ENCODE measurements at places on chromosomes 1 and 21.

- no peak for DNase-seq
Observed at GRCh38 chr1:67843331-67843730, 10.1 kb upstream of the GNG12 start.

- DNase-seq: no peak
Observed at GRCh38 chr1:29505532-29506220, 269.4 kb downstream of the PTPRU start.

- DNase-seq: no peak
Observed at GRCh38 chr1:171744986-171745385, 3.1 kb upstream of the VAMP4 start.

GRCh38 chr1:154943649-154944400, 7.3 kb upstream of the PMVK start:
- DNase-seq: no peak

- no peak for DNase-seq
Observed at GRCh38 chr21:46226920-46227599, 1.5 kb downstream of the LSS start.

DNA sequence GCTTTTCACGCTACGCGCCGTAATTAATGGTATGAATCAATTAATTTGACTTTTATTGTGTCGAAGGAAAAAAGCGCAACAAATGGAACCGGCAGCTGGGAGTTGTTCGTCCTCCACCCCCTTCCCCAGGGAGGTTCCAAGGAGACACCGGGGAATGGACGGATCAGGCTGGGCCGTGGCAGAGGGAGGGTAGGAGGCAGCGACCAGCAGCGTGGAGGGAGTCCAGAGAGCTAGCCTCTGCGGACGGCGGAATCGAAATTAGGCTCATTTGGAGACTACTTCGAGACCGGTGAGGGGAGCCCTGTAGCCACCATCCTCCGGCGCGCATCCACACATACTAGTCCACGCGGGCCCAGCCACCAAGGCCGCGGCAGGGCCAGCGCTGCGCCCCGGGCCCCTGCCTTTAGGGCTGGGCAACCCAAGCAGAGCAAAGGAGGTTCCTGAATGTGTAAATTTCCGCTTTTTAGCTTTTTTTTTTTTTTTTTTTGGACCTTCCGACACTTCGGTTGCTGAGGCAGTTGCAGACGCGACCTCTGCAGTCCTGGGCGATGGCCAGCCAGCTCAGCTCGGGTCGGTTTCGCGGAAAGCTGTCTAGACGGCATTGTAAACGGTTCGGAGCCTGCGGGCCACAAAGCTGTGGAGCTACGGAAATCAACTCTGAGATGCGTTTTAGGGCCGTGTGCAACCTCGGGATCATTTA, 2.2 kb upstream of the FOXD3 start:
- no peak for DNase-seq

DNA sequence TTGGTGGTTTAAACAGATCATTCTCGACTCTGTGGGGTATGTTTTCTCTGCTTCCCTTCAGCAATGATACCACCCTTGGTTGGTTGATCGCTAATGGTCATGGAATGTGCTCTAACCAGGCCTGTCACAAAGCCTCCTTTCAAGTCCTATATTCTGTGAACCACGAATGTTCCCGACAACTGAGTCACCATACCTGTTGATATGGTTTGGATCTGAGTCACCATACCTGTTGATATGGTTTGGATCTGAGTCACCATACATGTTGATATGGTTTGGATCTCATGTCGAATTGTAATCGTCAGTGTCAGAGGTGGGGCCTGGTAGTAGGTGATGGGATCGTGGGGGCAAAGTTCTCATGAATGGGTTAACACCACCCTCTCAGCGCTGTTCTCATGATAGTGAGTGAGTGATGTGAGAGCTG, 10.2 kb upstream of the CAMK2N1 start:
- peak; percentile 26 for DNase-seq

DNA sequence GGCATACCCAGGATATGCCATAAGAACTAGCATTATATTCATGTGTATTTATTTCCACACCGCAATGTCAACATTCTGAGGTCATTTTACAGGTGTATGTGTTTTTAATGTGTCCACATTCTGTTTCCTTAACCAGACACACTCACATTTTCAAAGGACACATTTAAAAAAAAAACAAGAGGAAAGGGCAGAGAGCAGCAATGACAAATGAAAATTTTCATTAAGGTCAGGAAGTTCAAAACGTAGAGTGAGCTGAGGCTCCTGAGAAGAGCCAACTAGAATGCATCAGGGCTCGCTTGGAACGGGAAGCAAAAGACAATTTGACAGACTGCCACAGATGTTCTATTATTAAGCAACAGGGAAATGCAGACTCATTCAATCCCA, 4.8 kb upstream of the GNPAT start:
- DNase-seq: no peak

DNA sequence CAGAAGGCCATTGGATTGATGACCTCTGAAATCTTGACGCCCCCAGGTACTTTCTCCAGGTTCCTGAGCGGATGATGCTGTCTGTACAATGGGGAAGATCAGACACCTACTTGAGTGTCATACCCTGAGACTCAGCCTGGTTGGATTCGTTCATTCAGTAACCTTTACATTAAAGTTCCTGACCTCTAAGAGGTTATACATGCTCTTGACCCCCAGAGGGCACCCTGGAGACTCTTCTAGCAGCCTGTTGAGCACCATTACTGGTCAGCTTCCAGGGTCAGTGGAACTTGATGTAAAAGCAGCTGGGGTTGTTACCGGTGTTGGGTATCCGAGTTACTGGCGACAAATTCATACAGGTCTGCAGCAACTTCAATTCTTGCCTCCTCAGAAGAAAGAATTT, 114.3 kb upstream of the ZNF678 start:
- DNase-seq: no peak

- DNase-seq: no peak
Observed at GRCh38 chr1:15191770-15192169, 38.2 kb downstream of the TMEM51 start.

- no peak for DNase-seq
Observed at GRCh38 chr21:35779690-35780570, 280.4 kb downstream of the SETD4 start.

DNA sequence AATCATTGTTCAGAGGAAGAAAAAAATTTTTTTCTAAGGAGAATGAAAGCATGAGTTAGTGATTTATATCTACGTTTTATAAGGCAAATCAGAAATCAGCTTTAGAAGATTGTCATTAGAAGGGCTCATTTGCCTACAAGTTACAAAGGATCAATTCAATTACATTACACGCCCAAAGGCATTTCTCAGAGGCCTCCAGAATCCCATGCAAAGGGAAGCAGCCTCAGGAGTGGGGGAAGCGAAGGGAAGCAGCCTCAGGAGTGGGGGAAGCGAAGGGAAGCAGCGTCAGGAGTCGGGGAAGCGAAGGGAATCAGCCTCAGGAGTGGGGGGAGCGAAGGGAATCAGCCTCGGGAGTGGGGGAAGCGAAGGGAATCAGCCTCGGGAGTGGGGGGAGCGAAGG, 206.2 kb downstream of the GREM2 start:
- no peak for DNase-seq

DNA sequence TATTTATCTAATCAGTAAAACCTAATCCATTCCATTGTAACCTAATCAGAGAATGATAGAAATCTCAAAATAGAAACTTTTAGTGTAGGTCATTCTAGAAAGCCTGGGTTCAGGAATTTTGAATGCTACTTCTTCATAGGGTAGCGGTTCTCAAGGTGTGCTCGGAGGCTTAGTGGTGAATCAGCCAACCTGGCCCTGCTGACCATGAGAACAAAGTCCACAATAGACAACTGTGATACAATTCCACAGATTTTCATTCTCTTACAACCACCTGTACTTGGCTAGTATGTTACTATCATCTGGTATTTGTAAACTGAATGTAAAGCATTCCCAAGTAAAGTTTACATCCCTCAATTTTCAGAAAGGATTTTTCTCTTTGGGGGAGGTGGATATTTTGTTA, 7.5 kb upstream of the PUM1 start:
- DNase-seq: no peak

DNA sequence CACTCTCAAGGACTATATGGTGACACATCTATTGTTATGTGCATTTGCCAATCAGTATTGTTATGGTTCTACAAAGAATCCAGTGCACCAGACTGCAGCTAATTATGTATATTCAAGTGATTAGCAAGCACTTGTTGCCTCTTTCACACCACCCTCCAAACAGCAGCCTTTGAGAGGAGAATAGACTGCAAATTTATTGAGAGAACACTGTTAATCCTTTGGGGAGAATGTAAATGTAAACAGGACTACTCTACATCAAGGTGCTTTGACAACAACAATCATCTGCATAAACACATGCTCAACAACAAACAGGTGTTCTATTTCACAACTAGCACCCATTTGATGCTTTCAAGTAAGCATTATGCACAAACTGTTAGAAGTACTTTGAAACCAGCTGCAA, 117.4 kb downstream of the AKT3 start:
- no peak for DNase-seq

DNA sequence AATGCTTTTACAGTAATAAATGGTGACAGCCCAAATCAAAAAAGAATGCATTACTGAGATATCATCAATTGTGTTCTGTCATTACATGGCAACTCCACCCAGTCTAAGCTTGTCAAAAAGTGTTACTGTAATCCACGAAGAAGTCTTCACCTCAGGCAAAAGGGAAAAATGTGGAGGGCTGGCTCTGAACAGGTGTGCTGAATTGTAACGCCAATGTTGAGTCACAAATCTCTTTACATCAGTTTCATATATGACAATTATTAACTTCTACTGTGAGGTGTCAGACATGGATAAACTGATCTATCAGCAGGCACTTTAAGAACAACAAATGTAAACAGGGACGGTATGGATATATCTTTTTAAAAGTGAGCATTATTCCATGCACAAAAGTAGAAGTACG, 98.5 kb upstream of the DMRTA2 start:
- DNase-seq: no peak

GRCh38 chr1:226158983-226159382, 27.6 kb downstream of the ACBD3 start:
- no peak for DNase-seq

DNA sequence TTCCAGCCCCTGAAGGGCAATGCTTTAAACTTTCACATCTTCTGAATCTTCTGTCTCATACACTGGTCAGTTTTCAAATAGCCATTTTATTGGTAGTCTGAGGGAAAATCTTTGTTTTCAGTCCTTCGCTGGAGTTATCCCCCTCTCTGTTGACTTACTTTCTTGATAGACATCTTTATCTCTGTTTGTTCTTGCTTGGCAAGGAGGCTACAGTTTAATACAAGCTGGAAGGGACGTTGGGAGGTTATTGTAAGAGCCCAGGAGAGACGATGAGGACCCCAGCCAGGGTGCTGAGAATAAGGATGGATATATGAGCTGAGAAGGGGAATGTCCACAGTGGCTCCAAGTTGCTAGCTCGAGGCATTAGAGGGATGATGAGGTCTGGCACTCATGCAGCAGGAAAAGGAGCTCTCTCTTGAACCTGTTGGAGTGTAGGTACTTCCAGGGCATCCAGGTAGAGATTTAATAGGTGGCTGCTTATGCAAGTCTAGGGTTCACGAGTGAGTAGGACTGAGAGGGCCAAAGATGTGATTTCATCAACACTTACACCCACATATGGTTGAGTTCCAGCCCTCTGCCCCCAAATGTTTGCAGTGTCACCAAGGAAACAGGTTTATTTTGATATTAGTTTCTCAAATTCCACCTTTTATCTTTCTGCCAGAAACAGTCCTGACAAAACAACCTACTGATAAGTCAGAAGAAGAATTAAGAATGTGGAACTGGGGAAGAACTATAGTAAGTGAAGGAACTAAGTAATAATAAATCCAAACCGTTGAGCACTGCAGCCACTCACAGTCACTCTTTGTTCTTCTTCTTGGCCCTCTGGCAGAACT, 237.3 kb upstream of the PROX1 start:
- DNase-seq: no peak

DNA sequence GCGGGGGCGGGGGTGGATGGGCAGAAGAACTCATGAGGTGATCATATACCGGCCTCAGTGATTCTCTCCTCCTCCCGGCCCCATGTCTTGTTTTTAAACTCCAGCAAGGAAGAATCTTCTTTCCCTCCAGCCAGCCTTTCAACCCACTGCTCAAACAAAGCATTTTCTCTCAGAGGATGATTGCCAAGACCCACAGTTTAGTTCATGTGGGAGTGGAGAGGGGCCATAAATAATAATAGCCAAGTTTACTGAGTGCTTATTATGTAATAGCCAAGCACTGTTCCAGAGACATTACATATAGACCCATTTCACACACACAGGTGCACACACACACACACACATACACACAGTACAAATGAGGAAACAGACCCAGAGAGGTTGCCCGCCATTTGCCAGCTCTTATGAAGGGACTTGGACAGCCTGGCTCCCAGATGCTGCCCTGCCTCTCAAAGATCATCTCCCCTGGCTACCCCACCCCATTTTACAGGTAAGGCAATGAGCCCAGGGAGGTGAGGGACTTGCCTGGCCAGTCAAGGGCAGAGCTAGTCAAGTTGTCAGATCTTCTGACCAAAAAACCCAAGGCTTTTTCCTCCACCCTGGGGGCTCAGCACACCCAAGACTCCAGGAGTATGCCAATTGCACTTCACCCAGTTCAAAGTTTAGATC, 18.0 kb upstream of the BCAR3 start:
- DNase-seq: no peak

DNA sequence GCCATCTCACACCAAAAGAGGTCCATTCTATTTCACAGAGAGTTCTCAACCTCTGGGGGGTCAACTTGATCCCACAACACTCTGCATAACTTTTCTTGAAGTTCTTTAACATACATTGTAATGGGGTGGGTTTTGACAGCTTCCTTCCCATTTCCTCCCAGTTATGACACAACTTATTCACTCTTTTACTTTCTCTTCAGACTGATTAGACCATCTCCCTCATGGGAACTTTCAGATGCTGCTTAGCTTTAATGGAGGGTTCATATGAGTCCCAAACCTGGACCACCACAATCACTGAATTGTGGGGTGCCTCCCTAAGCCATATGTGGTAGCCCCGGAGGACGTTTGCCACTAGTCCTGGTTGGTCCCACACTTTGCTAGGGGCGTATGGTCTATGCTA, 28.3 kb upstream of the KCNJ15 start:
- no peak for DNase-seq

- no peak for DNase-seq
Observed at GRCh38 chr1:160354388-160354985, 11.3 kb downstream of the NCSTN start.

DNA sequence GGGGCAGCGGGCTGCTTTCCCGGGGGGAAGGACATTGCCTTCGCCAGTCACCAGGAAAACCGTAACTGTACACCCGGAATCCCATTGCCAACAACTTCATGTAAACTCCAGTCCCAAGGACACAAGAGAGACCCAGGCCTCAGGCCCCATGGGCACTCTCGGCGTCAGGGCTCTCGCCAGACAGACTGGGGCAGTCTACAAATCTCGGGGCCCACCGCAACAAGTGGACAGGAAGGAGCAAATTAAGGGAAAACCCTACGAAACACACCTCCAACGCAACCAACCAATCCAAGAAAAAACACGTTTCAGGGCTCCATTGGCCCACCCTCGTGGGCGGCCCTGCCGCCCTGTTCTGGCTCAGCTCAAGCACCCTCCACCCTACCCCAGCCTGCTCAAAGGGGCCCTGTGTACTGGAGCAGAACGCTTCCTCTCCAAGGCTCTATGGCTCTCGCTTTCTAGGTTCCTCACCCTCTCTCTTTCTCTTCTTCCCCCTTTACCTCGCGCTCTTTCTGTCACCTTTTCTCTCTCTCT, 4.6 kb upstream of the ZNF678 start:
- DNase-seq: no peak

GRCh38 chr1:61851849-61852669, 109.8 kb downstream of the PATJ start:
- DNase-seq: no peak

- no peak for DNase-seq
Observed at GRCh38 chr1:218139761-218140160, 145.3 kb upstream of the RRP15 start.
